H7 (cell line): ENCODE measurements at places on chromosomes 5 and 9. TPM values are rescaled to one million over a fixed set of nuclear protein-coding genes. Genes with fewer than 3 reads are reported as not detected.
A peak's percentile ranks its signal among the peaks of the same experiment; 100 is the strongest.

TAF11L10 gene
- total RNA-seq: not detected in 2 replicates

TMEM215 gene
- 0.10 and 0.18 TPM in 2 replicates for total RNA-seq

PCDHA4 gene
- total RNA-seq: 6.0 and 7.6 TPM in 2 replicates

RNF183 gene
- 0.78 TPM in 1 of 2 replicates, not detected in the other for total RNA-seq

PPIP5K2 gene
- 29.7 and 44.4 TPM in 2 replicates for total RNA-seq

SLC2A6 gene
- total RNA-seq: 13.8 and 18.2 TPM in 2 replicates

DNA sequence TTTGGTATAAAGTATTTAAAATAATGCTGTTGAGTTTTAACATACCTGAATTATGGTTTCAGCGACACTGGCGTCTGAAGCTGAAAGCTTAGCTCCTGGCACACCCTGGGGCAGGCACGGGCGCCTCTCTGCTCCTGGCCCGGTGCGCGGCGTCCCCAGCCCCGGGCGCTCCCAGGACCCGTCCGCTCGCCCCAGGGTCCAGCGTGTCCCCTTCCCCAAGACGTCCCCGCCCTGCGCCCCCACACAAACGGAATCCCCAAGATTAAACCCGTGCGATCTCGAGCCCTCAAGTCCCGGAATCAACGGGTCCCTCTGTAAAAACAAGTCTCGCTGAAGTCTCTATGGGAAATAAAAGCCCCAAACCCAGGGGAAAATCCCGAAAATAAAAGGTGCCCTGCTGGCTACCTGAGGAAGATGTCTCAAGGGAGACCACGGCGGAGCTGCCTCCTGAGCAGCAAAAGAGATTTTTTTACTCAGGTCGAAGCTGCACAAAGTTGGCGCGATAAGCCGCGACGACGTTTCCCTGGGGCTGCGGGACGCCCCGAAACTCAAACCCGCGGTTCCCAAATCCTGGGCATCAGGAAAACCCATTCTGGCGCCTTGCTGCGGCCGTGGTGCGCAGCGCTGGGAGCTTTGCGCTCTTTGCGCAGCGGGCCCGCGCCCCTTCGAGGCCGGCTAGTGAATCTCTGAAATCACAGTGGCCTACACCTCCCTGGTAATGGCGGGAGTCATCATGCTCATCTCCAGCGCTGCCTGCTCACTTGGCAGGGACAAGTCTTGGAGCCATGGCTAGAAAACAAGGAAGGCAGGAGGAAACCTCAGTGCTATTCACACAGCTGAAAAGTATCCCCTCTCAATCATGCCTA is 6.3 kb upstream of the IFNA8 start:
- DNase-seq: peak; percentile 64

- DNase-seq: no peak
These were observed 758.3 kb downstream of the DNAH5 start for GRCh38 chr5:13186177-13186576.

GRCh38 chr9:112856843-112857242 is 33.8 kb downstream of the SLC46A2 start:
- DNase-seq: peak; percentile 67

DNA sequence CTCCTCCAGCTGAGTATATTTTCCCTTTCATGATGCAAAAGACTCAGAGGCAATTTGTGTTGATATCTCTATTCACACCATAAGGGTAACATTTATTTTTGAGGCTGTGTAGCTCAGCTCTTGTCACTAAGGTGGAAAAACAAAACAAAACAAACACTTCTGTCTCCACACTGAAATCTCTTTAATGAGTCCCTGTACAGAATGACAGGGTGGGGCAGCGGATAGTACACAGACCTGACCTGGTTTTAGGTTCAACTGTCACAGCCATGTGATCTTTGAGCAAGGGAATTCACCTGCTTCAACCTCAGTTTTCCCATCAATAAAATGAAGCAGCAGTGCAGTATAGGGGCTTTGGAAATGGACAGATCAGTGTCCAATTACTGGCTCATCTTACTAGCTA is 29.3 kb downstream of the TLR4 start:
- no peak for DNase-seq

DNA sequence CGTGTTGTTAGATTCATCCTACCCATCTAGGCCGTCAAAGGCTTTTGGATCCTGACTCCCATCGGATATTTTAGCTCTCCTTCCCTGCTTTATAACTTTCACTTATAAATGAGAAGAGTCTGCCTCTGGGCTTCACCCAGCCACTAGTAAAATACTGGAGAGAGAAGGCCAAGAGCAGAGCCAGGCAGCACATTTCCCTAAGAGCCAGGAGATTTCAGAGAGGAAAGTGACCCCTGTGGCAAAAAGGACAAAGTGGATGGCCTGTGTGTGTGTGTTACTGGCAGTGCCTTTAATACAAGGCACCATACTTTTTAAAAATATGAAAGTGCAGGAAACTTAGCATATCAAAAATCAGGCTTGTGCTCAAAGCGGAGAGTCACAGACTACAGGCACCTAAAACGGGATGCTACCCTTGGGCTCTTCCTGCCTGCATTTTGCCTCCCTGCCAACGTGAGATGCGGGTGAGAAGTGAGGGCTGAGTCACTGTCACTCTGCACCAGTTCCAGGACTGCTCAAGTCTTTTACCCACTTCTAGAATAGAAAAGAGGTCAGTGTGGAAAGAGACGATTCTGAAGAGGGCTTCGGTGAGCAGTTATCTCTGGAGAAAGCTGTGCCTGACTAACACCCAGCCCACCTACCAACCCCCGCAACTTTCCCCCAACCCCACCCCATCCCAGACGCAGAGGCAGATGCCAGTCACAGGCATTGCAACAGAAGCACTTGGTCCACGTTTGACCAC is 15.9 kb downstream of the NFIL3 start:
- DNase-seq: no peak

DNA sequence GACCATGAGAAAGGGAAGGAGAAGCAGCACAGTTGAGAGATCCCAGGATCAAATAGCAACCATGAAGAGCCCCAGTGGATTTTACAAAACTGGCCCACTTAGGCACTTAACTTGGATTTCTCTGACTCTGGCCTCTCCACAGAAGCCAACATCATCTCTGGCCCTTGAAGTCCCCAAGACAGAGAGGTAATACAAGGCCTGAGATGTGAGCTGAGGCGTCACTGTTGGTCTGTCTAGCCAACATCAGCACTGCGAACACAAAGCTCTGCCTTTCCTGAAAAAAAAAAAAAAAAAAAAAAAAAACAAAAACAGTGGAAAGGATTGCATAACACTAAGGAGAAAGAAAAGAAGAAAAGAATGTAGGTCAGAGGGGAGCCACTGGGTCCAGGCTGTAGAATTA is 378.3 kb downstream of the BRINP1 start:
- DNase-seq: no peak

GRCh38 chr5:35771300-35771699 is 85.4 kb upstream of the IL7R start:
- DNase-seq: no peak

- DNase-seq: no peak
These were observed 8.1 kb upstream of the PTPN3 start for GRCh38 chr9:109506097-109506712.

- DNase-seq: no peak
These were observed 210.6 kb downstream of the AUH start for GRCh38 chr9:91150998-91151717.

GRCh38 chr9:133333566-133333965 is 2.4 kb downstream of the SURF6 start:
- no peak for DNase-seq

- no peak for DNase-seq
These were observed 260.8 kb upstream of the PPP1R2B start for GRCh38 chr5:156589104-156589945.
